Naive thymus-derived CD8-positive, alpha-beta T cell (primary cell): ENCODE measurements at places on chromosomes 16 and 17. TPM values are rescaled to one million over a fixed set of nuclear protein-coding genes. Genes with fewer than 3 reads are reported as not detected.
A peak's percentile ranks its signal among the peaks of the same experiment; 100 is the strongest.

SULT1A2 gene
- 0.66 TPM for total RNA-seq

- DNase-seq: no peak
Observed at GRCh38 chr17:67500677-67501300, 123.7 kb downstream of the PITPNC1 start.

DNA sequence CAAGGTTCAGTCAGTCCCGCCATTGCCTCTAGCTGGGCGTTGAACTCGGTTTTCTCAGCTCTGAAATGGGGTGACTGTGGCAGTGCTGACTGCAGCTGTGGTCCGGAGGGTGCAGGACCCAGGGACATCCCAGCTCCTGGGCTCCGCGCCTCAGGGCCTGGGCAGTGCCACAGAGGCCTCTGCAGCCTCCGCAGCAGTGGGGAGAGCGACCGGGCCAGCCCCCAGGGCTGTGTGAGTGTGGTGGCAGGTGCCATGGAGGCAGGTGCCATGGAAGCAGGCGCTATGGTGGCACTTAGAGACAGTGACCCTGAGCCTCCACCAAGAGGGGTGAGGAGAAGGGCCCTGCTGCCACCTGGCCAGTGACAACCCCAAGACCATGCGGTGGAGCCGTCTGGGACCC lies 30.9 kb downstream of the ZNF469 start:
- DNase-seq: no peak

GRCh38 chr16:82580298-82580890 lies 46.4 kb upstream of the CDH13 start:
- DNase-seq: no peak

DNA sequence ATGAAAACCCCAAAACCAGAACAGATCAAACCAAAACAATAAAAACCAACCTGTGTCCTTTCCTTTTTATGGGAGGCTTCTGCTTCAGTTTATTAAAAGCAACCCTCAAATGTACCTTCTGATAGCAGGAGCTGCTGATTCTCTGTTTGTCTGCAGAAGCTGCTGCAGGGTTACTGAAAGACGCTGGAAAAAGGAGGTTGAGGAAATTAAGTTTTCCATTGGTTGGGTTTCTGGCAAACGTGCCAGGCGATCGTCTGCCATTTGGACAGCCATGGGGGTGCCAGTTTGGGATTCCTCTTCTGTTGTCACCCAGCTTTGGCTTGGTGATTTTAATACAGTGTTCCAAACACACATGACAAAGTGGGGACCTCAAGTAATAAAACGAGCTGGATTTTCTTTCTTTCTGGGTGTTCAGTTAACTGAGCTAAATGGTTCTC lies 185.4 kb upstream of the ZFHX3 start:
- DNase-seq: no peak

DNA sequence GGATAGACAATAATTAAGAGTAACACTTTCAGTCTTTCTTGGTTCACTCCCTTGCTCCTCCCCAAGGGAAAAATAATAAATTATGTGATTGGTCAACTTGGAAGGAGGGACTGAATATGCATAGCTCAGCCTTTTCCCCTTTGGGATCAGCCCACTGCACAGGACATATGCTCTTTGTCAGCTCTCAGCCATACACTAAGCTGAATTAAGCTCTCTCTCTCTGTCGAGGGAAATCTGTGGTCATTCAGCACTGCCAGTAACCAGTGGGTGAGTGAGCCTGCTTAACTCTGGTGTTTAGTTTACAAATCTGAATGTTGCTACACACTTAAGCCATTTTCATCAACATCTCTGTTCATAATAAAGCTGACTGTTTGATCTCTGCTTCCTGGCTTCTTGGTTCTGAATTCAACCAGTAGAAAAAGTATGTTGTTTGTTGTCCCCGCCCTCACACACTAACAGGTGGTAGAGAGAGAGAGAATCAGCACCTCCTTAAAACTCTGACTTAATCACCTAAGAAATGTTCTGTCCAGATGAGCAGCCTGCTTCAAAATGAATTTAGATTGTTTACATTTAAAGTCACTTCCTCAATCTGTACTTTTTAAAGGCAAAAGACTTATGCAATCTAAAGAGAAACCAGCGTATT lies 102.3 kb upstream of the C17orf78 start:
- no peak for DNase-seq

AIPL1 gene
- total RNA-seq: not detected

GRCh38 chr16:3458278-3458851 lies 14.9 kb downstream of the NAA60 start:
- DNase-seq: no peak

GRCh38 chr16:72924537-72924926 lies 123.4 kb downstream of the ZFHX3 start:
- DNase-seq: no peak

DNA sequence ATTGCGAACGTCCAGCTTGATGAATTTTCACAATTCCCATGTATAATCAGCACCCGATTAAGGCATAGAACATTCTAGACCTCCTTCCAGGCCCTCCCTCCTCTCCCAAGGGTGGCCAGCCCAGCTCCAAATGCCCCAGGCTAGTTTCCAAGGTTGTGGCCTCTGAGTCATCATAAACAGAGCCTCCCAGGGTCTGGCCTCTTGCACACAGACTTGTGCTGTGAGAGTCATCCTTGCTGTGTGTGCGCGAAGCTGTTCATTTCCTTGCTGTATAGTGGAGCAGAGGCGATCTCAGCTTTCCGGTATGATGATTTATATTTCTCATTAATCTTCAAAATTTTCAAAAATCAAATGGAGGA lies 20.5 kb upstream of the JPH3 start:
- DNase-seq: no peak

TBC1D3K gene
- total RNA-seq: not detected

HES7 gene
- total RNA-seq: not detected

ADGRG1 gene
- total RNA-seq: 0.47 TPM

DNA sequence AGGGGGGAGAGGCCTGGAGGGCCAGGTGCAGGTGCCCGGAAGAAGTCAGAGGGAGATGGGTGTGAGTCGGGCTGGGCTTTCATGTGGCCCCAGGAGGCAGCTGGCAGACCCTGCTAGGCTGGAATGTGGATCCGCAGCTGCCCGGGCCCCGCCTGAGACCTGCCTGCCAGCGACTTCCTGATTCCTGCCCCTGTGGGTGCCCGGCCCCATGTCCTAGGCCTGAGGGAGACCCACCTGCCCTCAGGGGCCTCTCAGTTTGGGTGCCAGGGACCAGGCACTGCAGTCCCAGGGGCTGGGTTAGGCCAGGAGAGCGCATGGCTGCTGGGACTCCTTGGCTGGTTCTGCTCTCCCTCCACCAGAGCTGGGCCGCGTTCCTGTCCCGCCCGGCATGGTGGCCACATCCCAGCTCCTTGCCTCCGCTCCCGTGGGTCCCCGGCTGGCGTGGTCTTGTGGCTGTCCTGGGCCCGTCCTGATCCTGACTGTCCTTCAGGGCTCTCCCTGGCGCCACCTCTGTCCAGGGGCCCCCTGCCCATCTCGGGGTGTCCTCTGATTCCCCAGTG lies 22.1 kb upstream of the SPNS2 start:
- no peak for DNase-seq

SP2 gene
- 31.6 TPM for total RNA-seq

GRCh38 chr16:6375465-6376075 lies 957.1 kb upstream of the RBFOX1 start:
- DNase-seq: no peak

GRCh38 chr16:53892155-53892554 lies 188.2 kb downstream of the FTO start:
- peak; percentile 2 for DNase-seq

MRPS34 gene
- total RNA-seq: 53.1 TPM

ABCC12 gene
- not detected for total RNA-seq

GRCh38 chr17:47850373-47850691 lies 631 bp downstream of the SP6 start:
- no peak for DNase-seq

DNA sequence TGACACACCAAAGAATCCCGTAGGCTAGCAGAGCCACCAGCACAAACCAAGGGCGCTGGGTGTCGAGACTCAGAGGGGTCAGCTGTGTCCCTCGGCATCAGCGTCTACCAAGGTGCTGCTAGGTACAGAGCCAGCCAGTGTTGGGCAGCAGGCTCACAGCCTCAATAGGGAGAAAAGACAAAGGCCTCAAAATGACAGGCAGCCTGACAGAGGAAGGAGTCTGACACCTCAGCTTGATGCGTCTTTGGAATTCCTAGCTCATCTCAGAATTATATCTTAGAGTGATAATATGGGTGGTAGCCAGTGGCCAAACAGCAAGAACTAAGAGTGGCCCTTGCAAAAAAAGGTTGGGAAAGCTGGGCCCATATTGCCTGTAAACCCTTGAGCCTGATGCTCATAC lies 45.9 kb downstream of the HS3ST3B1 start:
- no peak for DNase-seq

NAGLU gene
- 28.5 TPM for total RNA-seq

- no peak for DNase-seq
Observed at GRCh38 chr16:75614066-75614897, 8.8 kb downstream of the ADAT1 start.

DNA sequence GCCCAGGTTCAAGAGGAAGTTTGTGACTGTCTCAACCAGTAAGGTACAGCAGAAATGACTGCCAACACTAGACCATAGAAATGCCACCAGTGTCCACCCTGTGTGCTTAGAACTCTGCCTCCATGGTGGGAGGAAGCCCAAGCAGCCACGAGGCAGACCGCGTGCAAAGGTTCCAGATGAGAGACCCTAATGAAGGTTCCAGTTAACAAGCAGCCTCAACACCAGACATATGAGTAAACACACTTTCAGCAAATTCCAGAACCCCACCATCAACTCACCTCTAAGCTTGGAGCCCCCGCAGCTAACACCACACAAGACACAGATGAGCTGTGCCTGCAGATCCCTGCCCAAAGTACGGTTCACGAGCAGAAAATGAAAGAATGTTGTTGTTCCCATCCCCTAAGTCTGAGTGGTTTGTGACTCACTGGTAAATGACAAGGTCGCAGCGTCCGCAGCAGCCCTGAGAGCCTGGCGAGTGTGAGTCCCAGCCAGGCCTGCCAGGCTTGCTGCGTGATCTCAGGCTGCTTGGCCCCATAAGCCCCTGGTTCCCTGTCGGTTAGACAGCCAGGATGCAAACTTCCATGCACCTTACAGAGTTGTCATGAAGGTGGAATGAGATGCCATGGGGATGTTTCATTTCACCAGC lies 193.7 kb downstream of the C16orf95 start:
- DNase-seq: no peak
